ENCODE measurements at places on chromosomes 13 and 19.

- DNase-seq, result no peak
Measured at GRCh38 chr13:97977982-97978381, 24.5 kb downstream of the IPO5 start.

- DNase-seq, result no peak
Measured at GRCh38 chr19:19487077-19487949, 28.0 kb downstream of the TSSK6 start.

DNA sequence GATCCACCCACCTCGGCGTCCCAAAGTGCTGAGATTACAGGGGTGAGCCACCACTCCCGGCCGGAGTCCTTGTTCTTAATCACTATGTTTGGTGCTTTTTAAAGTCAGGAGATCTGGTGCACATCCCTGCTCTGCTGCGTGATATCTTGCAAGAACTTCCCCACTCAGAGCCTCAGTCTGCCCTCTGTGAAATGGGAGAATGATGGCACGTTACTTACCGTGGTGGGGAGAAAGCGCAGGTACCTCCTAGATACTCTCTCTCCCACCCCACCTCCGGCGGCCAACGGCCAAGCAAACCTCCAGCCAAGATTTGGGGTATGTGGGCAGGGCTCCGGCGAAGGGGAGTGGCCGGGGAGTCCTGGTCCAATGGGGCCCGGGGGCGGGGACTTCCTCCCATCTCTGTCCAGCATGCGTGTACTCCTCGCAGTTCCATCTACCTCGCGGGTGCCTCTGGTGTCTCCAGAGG lies at the start of gene RYR1:
Gene RYR1 (plus strand): TSS at position 424 of the 466 bp plus-strand sequence. CDS start 139 bp downstream, outside the sequence.
- peak; percentile 74 for DNase-seq

- DNase-seq, result no peak
Measured at GRCh38 chr13:90538063-90538462, 809.4 kb upstream of the MIR17HG start.

DNA sequence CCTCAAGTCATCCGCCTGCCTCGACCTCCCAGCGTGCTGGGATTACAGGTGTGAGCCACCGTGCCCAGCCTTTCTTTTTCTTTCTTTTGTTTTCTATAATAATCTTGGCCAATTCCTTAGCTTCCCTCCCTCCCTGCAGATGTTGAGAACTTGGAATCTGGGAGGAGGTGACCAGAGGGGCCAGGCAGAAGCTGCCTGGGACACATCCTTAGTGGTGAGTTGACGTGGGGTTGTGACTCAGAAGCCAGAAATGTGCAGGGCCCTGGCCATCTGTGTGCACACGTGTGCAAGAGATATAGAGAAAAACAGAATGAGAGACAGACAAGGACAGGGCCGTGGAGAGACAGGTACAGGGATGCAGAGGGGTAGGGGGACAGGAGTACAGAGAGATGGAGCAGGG lies 154.3 kb downstream of the SIPA1L3 start:
- DNase-seq, result no peak

DNA sequence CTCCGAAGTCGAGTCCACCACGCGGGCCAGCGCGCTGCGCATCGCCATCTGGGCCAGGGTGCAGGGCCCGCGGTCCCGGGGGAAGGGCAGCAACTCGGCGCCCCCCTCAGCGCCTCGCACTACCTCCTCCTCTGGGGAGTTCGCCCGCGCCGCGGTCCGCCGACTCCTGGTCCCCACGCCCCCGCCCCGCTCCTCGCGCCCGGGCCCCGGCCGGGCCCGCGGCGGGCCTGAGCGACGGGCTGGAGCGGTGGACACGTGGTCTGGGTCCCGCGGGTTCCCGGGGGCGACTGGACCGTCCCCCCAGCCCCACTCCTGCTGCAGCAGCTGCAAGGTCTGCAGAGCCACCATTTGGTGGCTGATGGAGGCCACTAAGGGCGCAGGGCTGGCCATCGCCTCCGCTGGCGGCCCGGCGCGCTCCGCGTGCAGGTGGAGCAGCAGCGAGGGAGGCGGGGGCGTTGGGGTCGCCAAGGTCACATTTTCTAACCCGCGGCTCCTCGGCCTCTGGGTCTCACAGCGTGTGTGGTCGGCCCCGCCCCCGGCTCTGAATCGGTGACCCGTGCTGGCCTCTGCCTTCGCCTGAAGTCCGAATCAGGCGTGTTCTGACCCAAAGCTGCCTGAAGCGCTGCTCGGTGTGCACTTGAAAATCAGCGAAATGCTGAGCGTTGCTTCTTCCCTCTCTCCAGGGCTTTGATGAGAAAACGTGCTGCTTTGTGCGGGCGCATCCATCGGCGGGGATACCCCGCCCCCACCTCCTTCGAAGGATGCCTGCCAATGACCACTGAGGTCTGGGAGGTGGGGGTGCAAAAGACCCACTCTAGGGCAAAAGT lies at the start of gene DLEU7:
Gene DLEU7 (minus strand): TSS at position 436 of the 827 bp plus-strand sequence. CDS start 46 bp downstream, at position 390.
- no peak for DNase-seq

GRCh38 chr19:15635016-15635805 lies 5.5 kb upstream of the CYP4F3 start:
- no peak for DNase-seq

GRCh38 chr13:36310417-36311108 lies 12.9 kb upstream of the CCDC169 start:
- DNase-seq, result no peak

DNA sequence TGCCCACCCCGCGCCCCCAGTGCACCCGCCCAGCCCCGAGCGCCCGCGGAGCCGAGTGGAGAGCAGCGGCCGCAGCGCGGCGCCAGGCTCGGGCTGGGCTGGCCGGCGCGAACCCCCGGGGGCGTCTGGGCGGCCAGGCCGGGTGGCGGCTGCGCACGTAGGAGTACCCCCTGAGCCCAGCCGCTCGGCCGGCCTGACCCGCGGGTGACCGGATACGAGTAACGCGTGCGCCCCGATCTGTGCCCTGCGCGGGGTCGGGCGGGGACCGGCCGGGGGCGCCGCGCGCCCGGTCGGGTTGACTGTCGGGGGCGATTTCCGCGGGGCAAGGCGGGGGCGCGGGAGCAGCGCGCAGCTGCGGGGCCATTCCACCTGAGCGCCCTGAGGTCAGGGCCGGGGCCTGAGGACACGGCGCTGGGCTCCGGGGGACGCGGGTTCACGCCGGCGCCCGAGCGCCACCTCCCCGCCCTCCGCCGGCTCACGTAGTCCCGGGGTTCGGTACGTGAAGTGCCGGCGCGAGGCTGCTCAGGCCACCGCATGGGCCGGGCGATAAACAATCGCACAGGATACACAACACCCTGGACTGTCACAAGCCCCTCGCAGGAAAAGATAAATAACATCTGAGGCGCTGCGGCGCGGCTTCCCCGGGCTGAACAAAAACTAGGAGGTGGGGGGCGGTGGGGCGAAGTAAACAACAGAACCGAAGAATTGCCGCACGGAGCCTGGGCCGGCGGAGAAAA lies 37.6 kb upstream of the FLT1 start:
- DNase-seq, result no peak

- DNase-seq, result no peak
Measured at GRCh38 chr13:86974251-86974994, 696.7 kb upstream of the SLITRK5 start.

DNA sequence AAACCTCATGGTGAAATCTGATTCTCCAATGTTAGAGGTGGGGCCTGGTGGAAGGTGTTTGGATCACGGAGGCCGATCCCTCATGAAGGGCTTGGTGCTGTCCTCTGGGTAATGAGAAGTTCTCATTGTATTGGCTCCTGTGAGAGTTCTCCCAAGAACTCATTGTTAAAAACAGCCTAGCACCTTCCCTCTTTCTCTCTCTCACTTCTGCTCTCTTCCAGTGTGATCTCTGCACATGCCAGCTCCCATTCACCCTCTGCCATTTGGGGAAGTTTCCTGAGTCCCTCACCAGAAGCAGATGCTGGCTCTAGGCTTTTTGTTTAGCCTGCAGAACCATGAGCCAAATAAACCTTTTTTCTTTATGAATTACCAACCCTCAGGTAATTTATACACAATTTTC lies 3.1 kb upstream of the SUCLA2 start:
- no peak for DNase-seq

DNA sequence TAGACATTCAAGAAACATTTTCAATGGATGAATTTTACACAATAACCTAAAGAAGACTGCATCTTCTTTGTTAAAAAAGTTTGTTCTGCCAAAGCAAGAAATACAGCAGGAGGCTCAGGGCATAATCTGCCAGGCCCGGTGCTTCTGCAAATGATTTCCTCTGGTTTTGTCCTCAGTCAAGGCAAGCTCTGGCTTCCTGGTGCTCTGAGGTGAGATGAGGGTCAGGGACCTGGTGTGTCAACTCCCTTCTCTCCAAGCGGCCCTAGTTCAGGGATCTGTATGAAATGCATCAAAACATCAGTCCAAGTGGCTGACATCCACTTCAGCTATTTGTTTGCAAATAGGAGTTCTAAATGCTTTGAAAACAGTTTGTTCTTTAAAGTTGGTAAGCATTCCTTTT lies 31.6 kb downstream of the LACC1 start:
- no peak for DNase-seq

GRCh38 chr13:45393941-45394570 lies 24.1 kb downstream of the SLC25A30 start:
- DNase-seq, result peak; percentile 22

GRCh38 chr19:53165691-53166091 lies 6.8 kb upstream of the ZNF347 start:
- DNase-seq, result no peak

DNA sequence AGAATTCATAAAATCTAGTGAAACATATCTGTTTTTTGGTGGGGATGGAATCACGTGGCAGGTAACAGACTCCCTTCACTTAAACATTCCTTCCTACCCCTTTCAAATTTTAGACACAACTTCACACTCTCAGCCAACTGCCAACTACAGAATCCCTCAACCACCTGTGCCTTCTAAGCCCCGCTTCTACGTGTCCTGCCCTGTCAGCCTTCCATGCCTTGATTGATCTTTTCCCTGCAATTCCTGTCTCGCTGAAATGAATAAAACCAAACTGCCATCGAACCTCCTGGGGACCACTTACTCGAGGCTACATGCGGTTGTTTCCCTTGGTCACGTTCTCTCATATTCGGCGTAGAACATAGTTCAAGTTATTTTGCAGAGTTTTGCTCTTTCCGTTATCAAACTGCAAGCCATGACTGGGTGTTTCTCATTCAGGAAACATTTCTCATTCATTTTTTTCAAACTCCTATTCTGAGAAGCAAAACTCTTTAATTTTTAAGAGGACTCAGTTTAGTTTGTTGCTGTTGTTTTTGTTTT lies 1.1 kb downstream of the ZNF625 start:
- no peak for DNase-seq

DNA sequence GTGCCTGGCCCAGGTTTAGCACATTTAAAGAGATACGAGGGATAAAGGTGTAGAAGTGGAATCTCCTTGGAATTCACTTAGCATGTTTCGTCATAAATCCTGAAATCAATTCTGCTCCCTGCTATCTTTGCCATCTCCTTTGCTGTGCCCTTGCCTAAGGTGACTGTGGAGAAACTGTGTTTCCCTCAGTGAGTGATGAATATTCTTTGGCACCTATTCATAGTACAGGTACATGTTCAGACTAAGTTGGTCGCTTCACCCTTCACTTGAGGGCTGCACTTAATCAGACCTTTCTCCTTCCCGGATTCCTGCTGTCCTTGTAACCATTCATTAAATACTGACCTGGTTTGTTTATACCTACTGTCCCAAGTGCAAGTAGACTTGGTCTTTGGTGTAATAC lies 17.8 kb downstream of the PCCA start:
- DNase-seq, result no peak

GRCh38 chr19:10000171-10000826 lies 10.0 kb downstream of the COL5A3 start:
- DNase-seq, result peak; percentile 65

DNA sequence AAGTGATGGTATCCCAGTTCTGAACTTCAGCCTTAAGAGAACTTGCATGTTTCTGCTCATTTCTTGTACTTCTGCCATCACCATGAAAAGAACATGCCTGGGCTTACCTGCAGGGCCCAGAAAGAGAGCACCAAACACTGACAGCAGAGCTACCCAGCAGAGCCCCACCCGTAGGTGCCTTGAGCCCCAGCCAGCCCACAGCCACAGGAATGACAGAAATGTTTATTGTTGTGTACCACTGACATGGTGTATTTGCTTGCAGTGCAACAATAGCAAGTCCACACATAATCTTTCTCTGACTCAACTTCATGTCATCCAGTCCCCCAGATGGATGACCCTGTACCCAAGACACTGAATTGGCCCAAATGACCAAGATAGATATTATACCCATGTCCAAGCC lies 195.2 kb downstream of the TSHZ3 start:
- no peak for DNase-seq

DNA sequence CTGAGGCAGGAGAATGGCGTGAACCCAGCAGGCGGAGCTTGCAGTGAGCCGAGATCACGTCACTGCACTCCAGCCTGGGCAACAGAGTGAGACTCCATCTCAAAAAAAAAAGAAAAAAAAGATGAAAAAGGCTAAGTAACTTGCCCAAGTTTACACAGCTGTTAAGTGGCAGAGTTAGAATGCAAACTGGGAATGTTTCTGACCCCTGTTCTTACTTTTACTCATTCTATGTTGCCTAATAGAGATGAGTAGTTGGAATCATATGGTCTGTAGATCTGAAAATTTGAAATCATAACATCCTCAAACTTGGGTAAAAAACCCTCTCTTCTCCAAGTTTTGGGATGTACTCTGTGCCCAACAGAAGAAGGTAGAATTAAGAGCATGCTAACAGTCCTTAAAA lies 235.8 kb upstream of the RFC3 start:
- DNase-seq, result no peak

GRCh38 chr13:105778196-105778595 lies 757.3 kb downstream of the EFNB2 start:
- DNase-seq, result no peak

GRCh38 chr13:113613789-113614379 lies 29.3 kb downstream of the TFDP1 start:
- DNase-seq, result no peak

DNA sequence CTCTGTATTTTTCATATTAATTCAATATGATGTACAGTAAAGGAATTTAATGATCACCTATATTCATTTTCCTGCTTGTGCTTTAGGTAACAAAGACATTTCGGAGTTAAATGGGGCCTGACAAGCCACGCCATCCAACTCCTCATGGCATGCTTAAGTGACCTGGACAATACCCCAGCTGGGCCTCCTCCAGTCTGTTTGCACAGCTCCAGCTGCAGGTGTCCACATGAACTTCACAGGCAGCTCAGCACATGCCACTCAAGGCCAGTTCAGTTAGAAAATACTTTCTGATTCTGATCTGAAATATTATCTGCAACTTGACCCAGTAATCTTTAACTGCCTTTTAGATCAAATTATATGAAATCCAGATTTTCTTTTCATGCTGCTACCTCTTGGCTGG lies 89.6 kb upstream of the SLC15A1 start:
- no peak for DNase-seq

Measured in activated CD4-positive, alpha-beta T cell treated with anti-CD3 and anti-CD28 coated beads, Interleukin-2, amount 50 U/mL, for 16 hours (primary cell).